T-helper 9 cell (primary cell): ENCODE measurements at places on chromosomes 2 and 18.

- DNase-seq: no peak
Observed at GRCh38 chr2:32882816-32883810, 63.6 kb upstream of the LTBP1 start.

GRCh38 chr2:97931118-97931857 lies 64.5 kb downstream of the TMEM131 start:
- no peak for DNase-seq

DNA sequence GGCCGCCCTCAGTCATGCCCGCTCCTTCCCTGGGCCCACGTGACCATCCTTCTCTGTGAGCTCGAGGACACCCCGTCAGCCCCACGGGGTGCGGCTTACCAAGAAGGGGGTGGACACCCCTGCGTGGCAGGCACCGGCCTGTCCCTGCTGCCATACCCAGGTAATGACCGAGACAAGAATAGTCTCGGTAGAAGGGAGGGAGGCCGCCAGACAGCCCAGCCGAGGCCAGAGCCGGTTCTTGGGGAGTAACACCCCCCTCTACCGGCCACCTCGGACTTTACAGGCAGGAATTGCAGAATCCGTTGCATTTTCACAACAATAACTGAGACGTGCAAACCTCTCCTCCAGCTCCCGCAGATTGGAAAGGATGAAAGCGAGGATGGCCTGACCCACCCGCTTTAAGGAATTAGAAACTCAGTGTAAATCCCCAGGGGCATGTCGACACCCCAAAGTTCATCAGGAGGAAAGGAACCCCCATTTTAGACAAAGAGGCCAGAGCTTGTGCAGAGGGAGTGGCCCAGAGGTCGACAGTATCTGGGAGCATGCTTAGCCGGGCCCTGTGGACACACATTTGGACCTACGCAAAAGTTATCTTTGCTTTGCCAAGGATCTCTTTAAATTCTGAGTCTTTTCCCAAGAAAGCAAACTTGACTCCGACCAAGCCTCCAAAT lies 60.1 kb upstream of the GLI2 start:
- DNase-seq: peak; percentile 25

- no peak for DNase-seq
Observed at GRCh38 chr18:51011709-51012108, 18.3 kb upstream of the SMAD4 start.

- no peak for DNase-seq
Observed at GRCh38 chr2:58939388-58939787, 698.3 kb upstream of the FANCL start.

DNA sequence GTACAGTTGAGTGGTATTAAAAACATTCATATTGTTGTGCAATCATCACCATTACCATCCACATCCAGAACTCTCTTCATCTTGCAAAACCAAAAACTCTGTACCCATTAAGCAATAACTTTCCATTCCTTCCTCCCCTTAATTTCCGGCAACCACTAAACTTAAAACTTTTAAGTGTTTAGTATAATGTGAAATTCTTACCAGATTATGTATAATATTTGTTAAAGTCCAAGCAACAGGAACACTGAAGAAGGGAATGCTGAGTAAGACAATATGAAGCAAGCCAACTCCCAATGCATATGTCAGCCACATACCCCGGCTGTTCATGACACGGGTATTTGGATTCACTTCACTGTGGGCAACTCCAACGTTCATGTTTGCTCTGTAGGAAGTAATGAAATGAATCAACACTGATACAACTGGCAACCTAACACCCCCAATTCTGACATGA lies 1.9 kb downstream of the ORMDL1 start:
- DNase-seq: no peak

GRCh38 chr2:52539026-52539970 lies 1228.3 kb upstream of the CHAC2 start:
- no peak for DNase-seq

GRCh38 chr2:212619954-212620353 lies 81.4 kb upstream of the ERBB4 start:
- DNase-seq: no peak

DNA sequence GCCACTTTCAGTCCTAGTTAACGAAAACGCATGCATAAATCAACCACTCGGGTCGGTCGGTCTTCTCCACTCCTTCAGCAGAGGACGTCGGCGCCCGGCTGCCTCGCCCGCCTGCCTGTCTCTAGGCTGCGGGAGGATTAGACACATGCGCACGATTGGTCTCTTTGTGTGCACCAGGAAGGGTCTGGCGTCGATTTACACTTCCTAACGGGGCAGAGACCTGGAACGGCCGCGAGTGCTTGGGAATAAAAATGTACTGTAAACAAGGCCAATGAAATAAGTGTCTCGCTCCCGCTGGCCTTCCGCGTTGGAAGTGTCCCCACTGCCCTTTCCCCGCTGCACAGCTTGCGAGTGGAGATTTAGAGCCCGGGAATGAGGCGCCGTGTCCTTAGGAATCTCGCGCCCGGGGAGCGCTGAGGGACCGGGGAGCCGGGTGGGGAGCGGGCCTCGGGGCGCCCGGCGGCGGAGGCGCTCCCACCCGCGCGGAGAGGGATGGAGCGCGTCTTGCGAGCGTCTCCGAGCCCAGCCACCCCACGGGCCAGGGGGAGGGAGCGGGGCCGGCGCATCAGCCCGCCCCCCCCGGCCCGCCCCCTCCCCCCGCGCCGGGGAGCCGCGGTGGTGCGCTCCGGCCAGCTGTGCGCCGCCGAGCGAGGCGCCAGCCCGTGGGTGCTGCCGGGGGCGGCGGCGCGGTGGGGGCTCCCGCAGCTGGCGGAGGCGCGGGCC lies at the start of gene DOK6:
Gene DOK6, plus strand, starts transcription at position 636 of the 723 bp plus-strand sequence.
- no peak for DNase-seq

DNA sequence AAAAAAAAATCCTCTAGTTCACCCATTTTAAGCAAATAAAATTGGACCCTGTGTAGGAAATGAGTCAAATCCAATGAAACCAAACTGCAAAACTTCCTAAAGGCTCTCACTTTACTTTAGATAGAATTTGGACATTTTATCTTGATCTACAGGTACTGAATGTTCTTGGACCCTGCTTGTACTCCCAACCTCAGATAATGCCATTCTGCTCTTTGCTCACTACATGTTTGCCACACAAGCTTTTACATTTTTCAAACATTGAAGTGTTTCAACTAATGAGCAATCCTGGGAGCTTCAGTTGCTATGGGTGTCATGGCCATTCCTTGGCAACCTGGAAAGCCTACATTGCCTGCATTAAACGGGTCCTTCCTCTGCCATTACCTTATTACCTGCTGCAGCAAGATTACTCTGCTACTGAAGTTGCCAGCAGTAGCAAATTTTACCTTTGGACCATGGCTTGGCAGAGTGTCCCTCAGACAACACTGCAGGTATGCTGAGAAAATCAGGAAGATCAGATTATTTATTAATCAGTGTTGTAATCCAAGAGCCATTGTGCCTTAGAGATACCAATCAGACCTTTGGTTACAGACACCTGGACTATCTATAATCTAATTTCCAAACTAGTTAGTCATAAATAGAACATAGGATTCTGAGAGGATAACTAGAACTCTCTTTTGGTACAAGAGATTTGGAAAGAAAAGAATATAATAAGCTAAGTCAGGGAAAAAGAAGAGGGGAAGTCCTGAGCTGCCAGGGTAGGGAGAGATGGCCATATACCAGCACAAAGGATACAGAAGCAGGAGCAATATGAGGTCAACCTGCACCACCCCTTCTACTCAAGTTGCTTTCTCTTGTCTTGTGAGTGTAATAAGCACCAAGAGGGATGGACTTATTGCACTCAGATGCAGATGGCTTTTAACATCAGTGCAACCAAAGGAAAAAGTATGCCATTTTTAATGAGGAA lies 293.3 kb upstream of the TFPI start:
- no peak for DNase-seq

DNA sequence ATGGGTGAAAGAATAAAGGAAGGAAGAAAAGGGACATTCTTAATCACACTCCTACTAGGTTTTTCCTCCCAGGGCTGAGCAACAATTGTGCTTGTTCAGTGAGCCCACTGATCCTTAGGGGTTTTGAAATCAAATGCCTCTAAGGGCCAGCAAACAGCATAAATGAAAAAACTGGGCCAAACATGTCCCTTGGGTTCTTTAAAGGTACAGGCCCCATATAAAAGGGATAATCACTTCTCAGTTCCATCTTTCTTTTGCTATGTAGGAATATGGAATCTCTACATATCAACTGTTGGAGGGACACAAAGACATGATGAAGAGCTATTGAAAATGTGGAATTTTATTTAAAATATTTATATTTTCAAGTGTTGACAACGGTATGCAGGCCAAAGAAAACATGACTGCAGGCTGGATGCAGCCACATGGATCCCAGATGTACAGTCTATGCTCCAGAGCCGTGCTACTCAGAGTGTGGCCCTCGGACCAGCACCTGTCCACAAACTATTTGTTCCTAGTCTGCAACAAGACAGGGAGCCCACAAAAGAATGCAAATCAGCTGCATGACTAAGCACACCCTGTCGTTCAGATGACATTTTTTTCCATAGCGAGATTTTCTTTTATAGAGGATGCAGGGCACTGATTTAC lies 110.0 kb downstream of the CDH20 start:
- DNase-seq: no peak

DNA sequence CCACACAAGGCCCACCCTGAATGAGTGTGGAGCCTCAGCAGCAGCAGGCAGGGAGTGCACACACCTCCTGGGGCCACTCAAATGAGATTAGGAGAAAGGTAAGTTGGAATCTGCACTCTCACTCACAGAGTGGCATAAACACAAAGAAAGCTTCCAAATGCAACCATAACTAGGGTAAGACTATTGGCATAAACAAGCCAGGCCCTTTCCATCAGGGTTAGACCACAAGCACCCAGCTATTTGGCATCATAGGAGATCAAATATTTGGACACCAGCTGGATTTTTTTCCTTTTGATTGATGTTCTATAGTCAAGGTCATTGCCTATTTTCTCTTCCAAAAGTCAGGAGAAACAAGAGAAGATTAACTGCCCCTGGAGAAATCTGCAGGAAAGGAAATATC lies 471.5 kb downstream of the TXNL1 start:
- DNase-seq: no peak

GRCh38 chr2:224426656-224427055 lies 24.7 kb upstream of the FAM124B start:
- DNase-seq: no peak

DNA sequence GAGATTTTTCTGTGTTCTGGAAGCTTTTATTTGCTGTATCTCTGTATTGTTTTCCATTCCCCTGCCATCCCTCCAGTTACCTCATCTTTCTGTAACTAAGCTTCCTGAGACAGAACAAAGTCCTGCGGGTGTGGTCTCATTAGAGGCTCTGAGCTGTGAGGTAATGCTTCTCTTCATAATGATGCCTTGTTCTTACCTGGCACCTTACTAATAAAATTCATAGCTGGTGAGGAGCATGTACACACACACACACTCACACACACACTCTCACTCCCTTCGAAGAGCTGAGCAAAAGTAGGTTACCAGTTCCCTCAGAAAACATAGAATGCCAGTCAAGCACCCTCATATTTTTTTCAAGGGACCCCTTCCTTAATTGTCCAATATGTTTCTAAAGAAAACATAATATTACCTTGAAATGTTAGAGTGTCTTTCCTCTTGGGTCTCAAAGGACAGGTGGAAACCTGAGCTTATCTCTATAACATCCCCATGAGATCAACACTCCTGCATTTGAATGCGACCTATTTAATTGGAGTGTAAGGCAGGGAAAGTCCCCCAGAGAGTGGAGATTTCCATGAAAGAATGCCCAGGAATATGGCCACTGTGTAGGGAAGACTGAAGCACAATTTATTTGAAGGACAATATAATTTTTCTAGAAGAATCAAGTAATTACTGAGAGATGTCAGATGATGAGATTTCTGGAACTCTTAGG lies 161.6 kb upstream of the NCK2 start:
- DNase-seq: no peak

GRCh38 chr18:69985239-69985638 lies 37.6 kb upstream of the CD226 start:
- no peak for DNase-seq

DNA sequence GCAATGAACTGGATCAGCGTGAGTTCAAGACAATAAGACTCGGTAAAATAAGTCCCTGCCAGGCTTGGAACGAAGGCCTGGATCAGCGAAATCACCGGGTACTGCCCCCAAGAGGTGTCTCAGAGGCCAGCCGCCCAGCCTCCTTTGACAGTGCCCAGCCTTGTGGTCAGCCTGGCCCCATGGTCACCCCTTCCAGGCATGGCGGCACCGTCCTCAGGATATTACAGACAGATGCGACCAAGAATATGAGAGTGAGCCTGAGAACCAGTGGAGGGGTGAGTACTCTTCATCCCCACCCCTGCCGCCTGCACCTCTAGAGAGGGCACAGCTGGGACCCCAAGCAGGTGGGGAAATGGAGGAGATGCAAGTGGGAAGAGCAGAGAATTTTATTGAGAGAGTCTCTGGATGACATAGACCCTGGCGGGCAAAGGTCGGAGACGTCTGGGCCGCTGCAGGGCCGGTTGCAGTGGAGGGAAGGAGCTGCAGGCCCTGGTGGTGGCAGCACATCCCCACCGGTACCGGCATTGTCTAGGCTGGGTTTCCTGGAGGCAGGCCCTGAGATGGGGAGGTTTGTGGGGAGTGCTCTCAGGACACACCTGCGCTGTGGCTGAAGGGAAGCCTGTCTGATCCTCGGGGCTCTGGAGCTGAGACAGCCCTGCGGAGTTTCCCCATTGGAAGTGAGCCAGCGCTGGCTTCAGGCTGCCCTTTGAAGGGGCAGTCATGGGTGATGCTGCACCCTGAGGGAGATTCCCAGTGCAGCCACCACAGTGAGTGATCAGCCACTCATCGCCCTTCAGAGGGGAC lies 190.0 kb downstream of the SEPTIN10 start:
- DNase-seq: no peak

GRCh38 chr18:10562773-10563160 lies 36.9 kb downstream of the NAPG start:
- DNase-seq: no peak

DNA sequence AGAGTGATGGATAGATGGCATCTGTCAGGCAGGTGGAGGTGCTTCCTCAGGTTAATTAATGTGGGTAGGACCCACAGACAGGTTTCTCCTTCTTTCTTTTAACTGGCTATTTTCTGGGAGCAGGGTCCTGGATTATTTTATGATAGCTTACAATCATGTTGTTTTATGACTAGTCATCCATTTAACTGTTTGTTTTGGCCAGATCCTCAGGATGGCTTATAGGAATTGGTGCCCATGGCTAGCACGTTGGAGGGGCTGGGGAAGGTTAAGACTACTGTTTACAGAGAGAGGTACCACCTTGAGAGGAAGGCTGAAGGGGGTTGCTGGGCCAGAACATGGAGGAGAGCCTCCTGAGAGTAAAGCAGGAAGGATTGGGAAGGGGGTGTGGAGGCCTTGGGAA lies 78.0 kb upstream of the MGAT5 start:
- DNase-seq: no peak

GRCh38 chr18:22399949-22400348 lies 17.8 kb downstream of the CTAGE1 start:
- DNase-seq: no peak

- no peak for DNase-seq
Observed at GRCh38 chr18:3236470-3236869, 11.1 kb upstream of the MYL12A start.

DNA sequence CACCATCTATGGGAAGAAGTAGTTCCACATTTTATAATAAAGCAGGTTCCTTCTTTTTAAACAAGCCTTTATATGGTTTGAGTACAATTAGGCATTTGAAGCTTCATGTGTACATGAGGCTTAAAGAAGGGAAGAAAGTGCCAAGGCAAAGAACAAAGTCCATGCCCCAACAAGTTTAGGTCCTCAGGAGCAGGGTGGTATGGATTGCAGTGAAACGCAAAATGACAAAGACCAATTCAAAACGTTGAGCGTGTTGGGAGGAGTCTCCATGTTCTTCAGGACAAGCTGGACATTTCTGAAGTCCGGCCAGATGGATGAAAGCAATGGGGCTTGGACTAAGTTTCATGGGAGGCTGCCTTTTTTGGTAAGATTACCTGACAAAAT lies 78.8 kb upstream of the FZD5 start:
- DNase-seq: no peak

GRCh38 chr18:79982736-79983135 lies 5.6 kb downstream of the TXNL4A start:
- DNase-seq: no peak
